ENCODE measurements at places on chromosomes 16 and 17.

- no peak for DNase-seq
Observed at GRCh38 chr16:64745258-64745930, 376.5 kb downstream of the CDH11 start.

DNA sequence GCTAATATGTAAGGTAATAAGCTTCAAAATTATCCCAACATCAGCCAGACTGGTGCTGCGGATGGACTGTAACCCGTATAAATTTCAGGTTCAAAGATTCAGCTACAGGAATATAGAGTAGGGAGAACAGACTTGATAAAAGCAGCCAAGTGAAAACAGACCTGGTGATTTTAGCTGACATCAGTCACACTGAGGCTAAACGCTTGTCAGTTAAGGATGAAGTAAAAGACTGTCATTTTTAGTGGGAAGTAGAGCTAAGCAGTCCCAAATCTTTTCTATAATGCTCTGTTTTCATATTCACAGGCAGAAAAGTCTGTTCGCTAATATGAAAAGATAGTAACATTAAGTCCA is 35.4 kb downstream of the CMTM4 start:
- DNase-seq: no peak

DNA sequence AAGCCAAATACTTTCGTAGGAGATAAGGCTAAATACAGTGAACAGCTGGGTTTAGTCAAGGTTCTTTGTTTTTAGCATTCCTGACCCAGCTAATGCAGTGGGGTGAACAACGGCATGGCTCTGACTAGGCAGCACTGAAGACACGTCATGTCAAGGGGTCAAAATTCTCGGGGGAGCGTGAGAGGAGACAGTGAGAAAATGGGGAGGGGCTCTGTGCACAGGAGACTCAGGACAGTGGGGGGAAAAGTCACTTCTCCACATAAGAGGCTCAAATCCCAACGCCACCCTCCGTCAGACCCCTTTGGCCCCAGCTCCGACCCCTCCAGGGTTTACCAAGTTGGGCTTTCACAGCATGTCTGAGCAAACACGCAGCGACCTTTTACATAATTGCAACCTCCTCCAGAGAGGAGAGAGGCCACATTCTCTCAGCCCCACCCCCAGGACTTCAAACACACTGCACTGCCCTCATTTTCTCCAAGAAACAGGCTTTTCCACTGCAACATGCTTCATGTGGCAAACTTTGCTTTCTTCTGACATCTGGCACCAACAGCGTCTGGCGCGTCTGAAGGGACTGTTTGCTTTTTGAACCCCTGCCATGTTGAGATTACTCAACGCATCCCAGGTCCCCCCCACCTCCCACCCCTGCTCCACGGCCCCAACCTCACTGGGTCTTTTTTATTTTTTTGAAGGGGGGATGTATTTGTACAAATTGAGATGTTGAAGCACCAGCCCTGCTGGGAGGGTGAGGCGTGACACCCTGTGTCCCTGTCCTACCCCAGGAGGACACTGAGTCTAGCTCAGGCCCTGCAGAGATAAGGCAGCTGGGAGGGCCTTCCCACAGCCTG is 30.0 kb downstream of the AXIN2 start:
- DNase-seq: no peak

DNA sequence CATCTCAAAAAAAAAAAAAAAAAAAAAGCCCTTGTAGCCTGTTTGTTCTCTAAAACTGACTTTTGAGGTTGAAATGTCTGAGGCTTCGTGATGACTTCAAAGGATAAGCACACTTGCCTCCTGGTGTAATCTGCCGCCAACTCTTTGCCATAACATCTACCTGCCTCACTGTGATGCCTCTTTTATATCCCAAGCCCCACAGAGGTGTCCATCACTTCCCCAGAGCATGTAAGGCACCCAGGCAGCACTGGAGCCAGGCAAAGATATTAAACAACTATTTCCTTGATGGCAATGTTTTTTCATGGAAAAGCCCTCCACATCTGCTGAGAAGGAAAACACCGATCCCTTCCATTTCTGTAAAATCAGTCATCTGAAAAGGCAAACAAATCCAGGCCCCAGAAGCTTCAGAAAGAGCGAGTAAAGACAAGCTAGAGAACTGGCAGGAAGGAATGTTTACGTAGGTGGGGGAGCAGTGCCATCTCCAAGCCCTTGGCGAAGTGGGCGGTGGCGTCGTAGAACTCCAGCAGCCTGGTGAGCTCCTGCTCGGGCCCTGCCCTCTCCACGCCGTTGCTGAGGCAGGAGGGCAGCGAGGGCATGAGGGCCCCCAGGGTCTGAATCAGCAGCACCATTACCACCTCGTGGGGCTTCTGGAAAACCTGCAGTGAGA is 28.6 kb downstream of the COG7 start:
- DNase-seq: no peak

DNA sequence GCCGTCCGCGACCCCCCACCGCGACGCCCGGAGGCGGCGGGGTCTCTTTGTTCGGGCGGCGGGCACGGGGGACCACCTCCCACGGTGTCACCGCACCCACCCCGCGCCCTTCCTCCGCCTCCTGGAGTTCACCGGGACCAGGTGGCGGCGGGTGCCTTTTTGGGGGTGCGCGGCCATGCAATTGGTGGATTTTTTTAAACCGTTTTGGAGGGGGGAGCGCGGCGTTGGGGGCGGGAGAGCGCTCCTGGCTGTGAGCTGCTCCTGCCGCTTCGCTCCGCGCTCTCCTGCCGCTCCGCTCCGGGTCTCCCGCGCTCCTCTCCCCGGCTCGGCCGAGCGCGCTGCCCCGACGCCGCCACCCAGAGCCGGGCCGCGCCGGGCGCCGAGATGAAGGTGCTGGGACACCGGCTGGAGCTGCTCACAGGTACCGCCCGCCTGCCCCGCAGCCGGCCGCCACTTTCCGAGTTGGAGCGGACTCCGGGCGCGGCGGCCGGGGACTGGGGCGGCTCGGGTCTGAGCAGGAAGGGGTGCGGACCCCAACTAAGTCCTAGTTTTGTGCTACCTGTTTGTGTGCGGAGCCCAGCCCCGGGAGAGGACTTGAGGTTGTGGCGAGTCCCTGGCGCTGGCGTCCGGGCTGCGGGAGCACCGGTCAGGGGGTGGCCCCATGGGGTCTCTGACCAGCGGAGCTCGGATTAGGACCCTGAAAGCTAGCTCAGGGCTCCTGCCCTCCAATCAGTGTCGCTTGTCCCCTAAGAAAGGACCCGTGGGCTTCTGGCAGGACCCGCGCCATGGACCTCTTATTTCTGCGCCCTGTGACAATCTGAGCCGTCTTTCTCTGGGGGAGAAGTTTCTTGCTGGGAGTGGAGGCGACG is 35.7 kb upstream of the NDRG4 start:
- DNase-seq: no peak

GRCh38 chr17:7423679-7424078 is 1.7 kb upstream of the SPEM2 start:
- peak; percentile 65 for DNase-seq

GRCh38 chr16:81518439-81518757 is 73.8 kb downstream of the CMIP start:
- no peak for DNase-seq

DNA sequence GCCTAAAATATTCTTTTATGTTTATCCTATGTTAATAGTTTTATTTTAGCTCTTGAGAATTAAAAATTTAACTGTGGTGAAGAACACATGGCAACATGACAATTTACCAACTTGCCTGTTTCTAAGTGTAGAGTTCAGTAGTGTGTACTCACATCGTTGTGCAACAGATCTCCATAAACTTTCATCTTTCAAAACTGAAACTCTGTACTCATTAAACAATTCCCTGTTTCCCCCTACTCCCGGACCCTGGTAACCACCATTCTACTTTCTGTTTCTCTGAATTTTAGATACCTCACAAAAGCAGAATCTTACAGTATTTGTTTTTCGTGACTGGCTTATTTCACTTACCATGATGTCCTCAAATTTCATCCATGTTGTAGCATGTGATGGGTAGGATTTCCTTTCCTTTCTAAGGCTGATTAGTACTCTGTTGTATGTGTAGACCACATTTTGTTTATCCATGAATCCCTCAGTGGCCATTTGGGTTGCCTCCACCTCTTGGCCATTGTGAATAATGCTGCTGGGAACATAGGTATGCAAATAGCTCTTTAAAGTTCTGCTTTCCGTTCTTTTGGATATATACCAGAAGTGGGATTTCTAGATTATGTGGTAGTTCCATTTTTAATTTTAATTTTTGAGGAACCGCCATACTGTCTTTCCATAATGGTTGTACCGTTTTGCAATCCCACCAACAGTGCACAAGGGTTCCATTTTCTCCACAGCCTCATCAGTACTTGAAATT is 17.4 kb downstream of the IST1 start:
- no peak for DNase-seq

GRCh38 chr17:50317121-50317520 is 28.8 kb upstream of the XYLT2 start:
- DNase-seq: no peak
